ENCODE measurements at places on chromosomes 16 and 17. TPM values are rescaled to one million over a fixed set of nuclear protein-coding genes. Genes with fewer than 3 reads are reported as not detected.

SEPTIN12 gene
- not detected for total RNA-seq

KRT27 gene
- not detected for total RNA-seq

TBC1D3 gene
- not detected for total RNA-seq

SLFN5 gene
- 77.1 TPM for total RNA-seq
